Mucosa of gallbladder (tissue), 1 donor: ENCODE measurements at places on chromosomes 5 and 9. TPM values are rescaled to one million over a fixed set of nuclear protein-coding genes. Genes with fewer than 3 reads are reported as not detected.

GRCh38 chr5:115180165-115180709 is 10.5 kb upstream of the TRIM36 start:
- DNase-seq: no peak

DNA sequence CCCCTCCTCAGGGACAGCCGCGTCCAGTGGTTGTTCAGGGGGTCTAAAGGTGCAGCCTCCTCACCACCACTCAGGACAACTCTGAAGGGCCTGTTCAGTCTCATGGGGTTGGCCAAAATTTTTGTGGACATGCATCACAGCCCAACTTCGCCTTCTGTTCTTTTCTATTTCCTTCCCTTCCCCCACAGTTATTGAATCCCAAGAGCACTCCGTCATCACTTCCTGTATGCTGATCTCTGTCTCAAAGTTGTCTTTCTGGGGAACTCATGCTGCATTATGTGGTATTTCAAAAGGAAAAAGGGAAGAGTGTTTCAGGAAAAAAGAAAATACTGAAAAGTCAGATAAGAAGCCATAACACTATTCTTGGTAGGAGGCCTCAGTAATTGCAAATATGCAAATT is 355.4 kb downstream of the CAAP1 start:
- DNase-seq: no peak

GRCh38 chr9:684941-685340 is 156.6 kb upstream of the DMRT1 start:
- no peak for DNase-seq

GRCh38 chr9:85940275-85940831 is 593 bp upstream of the NAA35 start:
- no peak for DNase-seq

DNA sequence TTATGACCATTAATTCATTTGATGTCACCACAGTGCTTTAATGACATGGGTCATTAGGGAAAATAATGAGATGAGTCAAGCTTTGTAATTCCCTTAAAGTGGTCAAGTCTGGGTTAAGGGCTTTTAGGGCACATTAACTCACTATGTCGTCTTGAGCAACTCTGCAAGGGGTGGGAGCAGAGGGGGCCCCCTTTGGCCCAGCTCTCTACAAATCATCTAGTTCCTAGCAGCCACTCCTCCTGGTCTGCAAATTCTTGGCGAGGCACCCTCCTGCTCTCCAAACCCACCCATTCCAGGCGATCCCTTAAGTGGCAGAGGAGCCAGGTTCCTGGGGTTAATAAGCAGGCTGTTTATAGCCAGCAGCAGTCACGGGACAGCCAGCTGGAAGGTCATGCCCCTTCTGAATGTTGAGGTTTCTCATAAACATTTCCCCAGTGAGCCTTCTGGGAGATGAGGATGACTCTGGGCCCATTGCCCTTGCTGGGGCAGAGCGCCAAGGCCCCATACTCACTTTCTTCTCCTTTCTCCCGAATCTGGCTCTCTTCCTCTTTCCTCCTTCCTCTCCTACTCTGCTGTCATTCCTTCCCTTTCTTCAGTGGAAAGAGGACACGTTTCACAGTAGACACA is 14.3 kb upstream of the GPX3 start:
- peak; percentile 82 for DNase-seq

- DNase-seq: no peak
Measured at GRCh38 chr9:69768716-69769115, 8.9 kb upstream of the PTAR1 start.

- DNase-seq: no peak
Measured at GRCh38 chr5:107930092-107930491, 259.4 kb upstream of the EFNA5 start.

- no peak for DNase-seq
Measured at GRCh38 chr9:108704156-108704852, 151.5 kb downstream of the ACTL7B start.

C9 gene
- 1.0 TPM for total RNA-seq

GCNT4 gene
- total RNA-seq: 36.2 TPM

PHF24 gene
- total RNA-seq: 0.29 TPM

ADAMTSL1 gene
- total RNA-seq: 1.8 TPM
